NCI-H1092 (cell line): ENCODE measurements at places on chromosomes 3 and 15.
A peak's percentile ranks its signal among the peaks of the same experiment; 100 is the strongest.

- no peak for DNase-seq
Measured at GRCh38 chr3:157718800-157719199, 215.6 kb upstream of the VEPH1 start.

DNA sequence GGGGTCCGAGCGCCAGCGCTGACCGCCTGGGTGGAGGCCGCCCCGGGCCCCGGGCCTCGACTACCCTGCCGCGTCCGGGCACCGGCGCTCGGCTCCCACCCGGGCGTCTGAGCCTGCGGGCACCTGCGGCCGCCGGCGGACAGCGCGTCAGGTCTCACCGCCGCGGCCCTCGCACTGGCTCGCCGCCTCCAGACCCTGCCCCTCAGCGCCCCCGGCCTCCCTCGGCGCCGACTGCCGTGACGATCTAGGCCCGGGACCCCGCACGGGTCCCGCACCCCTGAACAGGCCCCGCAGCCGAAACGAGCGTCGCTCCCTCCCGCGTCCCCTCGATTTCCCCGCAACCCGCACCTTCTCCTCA is 297 bp downstream of the PRC1 start:
- DNase-seq: no peak

DNA sequence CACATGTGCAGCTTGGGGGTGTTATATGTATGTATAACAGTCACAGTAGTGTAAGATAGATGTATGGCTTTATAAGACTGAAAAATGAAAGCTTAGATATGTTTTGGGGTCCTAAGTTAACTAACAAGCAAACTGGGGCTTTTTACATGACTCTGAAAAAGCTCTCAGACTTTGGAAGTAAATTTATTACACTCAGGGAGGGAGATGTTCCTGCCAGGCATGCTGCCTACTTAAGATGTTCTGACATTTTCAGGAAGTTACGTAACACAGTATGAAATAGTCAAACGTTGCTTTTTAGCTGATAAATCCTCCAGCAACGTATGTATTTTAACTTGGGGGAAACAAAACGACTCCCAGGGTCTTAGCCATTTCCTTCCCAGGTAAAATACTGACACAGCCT is 1.7 kb upstream of the IFT57 start:
- no peak for DNase-seq

DNA sequence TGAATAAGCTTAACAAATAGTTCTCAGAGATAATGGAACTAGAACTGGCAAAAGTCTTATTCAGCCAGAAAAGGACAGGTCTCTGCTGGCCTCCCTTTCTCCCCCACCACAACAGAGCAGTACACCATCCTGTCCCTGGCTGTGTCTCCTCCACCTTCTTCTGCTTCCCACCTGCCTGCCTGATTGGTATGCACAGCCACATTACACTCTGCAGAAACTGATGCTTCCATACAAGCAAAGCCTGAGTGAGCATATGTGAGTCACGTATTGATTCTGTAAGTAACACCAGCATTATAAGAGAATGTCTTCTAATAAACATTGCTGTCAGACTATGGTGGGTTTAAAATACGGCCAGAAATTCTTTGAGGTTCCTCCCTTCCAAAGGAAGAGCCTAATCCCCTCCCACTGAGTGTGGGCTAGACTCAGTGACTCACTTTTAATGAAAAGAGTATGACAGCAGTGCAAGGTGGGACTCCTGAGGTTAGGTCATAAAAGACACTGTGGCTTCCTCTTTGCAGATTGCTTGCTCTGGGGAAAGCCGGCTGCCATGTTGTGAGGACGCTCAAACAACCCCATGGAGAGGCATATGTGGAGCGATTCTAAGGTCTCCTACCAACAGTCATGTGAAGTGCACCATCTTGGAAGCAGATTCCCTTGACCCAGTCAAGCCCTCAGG is 44.4 kb downstream of the ANXA2 start:
- DNase-seq: no peak

GRCh38 chr3:127789051-127789450 is 33.3 kb downstream of the MGLL start:
- no peak for DNase-seq

DNA sequence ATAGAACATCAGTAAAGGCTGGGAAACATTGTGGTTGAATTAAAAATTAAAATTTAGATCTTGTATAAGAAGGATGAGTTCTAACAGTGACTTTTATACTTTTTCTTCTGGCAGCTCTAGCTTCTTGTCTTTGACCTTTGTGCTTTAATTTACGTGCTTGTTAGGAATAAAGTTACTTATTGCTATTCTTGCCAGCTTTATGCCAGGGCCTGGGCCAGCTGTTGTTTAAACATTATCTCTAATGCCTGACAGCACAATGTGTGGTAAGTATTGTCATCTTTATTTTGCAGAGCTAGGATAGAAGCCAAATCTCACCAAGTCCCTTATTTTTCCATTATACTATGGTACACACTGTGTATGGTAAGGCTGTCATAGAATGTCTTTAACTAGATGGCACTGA is 766.7 kb upstream of the GOLIM4 start:
- DNase-seq: no peak

GRCh38 chr3:185216607-185216958 is 37.3 kb downstream of the EHHADH start:
- DNase-seq: peak; percentile 3

DNA sequence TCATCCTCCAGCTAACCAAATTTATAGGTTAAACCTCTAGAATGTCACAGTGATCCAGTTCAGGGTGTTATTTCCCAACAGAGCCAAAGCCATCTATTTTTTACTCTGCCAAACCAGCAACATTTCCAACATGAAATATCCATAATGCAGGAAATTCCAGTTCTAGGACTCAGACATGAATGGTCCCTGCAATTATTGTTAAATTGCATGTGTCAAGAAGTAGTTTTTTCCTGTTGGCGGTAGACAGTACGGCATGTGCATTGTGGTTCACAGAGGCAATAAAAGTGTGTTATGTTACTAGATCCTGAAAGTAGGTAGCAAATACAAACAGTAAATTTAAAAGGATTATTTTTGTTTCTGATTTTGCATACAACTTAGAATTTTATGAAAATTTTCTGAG is 215.7 kb upstream of the THBS1 start:
- no peak for DNase-seq

GRCh38 chr15:56672721-56673120 is 60.6 kb downstream of the ZNF280D start:
- DNase-seq: no peak

GRCh38 chr15:49495993-49496753 is 73.1 kb downstream of the FGF7 start:
- no peak for DNase-seq

GRCh38 chr15:52924630-52925029 is 134.5 kb upstream of the ONECUT1 start:
- no peak for DNase-seq
